ENCODE measurements at places on chromosomes 11 and 22.

DNA sequence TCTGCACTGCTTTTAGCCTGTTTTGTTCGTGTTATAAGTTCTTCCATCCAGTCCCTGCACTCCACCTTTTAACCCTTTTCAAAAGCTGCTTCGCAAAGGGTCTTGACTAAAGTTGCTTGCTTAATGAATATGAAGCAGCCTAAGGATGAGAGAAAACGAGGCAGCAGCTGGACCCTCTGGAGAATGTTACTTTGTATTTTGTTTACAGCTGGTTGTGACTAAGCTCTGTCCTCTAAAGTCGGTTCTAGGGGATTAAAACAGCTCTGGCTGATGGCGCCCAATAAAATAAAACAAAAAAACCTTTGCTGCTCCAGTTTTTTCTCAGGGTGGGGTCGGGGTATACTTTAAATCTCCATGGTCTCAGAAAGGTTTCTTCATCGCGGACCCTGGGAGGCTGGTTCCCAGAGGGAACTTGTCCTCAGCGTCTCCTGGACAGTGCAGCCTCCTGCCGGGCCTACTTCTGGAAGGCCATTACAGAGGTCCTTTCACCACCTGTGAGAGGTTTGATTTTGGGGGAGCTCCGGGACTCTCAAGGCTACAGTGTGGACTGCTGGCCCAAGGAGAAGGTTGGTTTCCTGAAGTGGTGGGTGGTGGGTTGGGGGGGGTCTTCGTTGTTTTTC is 836 bp upstream of the RBM4 start:
- DNase-seq = no peak

- DNase-seq = no peak
Observed at GRCh38 chr22:46065691-46066454, 84.5 kb upstream of the PPARA start.

GRCh38 chr22:47781427-47782111 is 1019.1 kb downstream of the TBC1D22A start:
- no peak for DNase-seq

DNA sequence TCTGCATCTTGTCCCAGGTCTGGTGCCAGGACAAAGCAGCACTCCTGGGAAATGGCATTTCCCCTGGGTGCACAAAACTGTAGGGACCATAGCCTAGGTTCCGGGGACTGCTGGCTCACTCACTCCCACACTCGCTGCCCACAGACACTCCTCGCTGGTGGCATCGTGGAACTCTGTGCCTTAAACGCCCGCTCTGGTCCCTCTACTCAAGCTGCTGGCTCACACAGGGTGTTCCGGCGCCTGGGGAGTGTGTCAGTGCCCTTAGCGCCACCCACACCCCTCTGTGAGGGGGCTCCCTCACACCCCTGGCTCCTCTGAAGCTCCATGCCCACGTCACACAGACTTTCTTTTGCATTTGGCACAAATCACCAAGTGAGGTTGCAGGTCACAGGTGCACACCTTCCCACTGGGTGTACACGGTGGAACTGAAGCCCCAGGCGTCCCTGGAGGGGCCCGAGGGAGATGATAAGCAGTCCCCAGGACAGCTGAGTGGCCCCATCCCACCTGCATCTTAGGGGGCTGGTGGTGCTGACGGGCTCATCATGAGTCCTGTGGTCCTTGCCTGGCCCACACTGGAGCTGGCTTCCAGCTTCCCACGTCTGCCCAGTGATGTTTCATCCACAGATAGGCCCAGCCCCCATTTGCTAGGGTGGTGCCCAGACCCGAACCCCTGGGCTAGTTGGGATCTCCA is 23.2 kb upstream of the DGCR8 start:
- DNase-seq = no peak

GRCh38 chr11:46057489-46057888 is 63.8 kb downstream of the PHF21A start:
- DNase-seq = no peak

DNA sequence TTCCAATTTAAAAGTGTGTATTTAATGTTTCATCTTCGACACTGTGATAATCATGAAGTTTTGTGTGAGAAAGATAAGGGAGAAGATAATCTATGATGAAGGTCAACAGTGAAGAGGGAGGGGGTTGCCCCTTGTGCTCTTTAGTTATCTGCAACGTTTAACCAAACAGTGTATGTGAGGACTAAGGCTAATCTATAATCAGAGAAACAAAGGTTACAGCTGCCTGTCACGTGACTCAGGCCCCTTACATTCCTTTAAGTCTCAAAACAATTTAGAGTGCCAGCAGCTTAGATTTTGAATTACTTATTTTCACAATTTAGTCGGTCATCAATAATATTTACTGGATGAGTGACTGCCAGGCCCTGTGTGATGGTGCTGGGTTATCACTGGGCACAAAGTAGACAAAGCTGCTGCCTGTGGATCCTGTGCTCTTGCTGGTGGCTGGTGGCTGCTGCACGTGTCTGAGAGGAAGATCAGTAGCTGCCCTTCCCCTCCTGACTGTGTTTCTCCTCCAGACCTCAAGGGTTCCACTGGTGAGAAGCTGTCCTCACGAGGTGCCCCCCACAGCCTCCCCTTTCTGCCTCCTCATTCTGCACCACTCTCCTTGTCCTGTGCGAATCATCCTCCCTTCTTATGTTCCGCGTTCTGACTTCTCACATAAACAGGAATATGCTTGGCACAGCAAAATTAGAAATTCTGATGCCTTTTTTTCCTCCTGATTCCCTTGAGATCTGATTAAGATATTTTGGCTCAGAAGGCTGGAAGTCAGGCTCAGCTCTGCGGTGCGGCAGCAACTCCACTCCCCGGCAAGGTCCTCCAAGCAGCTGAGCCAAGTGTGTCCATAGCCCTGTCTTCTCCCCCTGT is 331.1 kb upstream of the B3GAT1 start:
- DNase-seq = no peak

- DNase-seq = no peak
Observed at GRCh38 chr11:26027887-26028286, 304.0 kb upstream of the ANO3 start.

DNA sequence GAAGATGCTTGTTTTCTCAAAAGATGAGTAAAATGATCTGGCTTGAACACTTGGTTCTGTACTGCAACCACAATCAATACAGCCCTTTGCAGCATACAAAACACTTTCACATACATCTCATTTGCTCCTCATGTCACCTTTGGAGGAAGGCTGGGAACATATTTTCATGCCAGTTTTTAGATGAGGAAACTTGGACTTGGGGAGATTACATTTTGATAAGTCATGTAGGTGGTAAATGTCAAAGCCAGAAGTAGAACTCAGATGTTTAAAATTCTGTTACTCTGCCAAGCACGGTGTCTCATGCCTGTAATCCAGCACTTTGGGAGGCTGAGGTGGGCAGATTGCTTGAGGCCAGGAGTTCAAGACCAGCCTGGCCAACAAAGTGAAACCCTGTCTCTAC is 121.8 kb downstream of the MICAL2 start:
- no peak for DNase-seq

GRCh38 chr11:87425943-87426342 is 388.2 kb downstream of the TMEM135 start:
- DNase-seq = no peak

GRCh38 chr11:20599221-20600019 is at the start of gene SLC6A5:
TSS of gene SLC6A5 (plus strand) at chr11:20599608. CDS start at chr11:20599673, 65 bp downstream.
- DNase-seq = no peak

DNA sequence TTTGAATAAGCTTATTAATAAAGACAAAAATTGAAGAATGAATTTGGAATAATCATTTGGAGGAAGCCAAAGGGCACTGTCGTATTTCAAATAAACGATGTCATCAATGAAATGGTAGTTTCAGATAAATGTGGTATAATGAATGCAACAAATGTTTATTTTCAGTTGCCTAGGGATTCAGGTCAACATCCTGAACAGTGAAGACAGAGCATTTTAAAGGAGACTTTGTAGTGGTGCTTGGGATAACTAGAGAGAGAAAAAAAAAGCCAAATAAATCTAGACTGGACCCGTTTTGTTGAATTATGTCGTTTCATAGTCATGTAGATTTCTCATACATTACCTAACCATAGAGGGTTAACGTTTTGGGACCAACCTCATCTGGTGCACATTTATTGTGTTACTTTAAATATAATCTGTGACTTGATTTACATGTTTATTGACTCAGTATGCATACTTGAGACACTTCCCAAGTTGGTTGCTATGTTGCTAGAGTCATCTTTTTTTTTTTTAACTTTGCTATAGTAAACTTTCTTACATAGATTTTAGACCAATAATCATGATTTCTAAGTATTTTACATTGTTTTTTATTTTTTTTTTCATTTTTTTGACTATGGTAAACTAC is 111.1 kb downstream of the NCAM1 start:
- DNase-seq = no peak

- DNase-seq = no peak
Observed at GRCh38 chr11:95486979-95487378, 256.0 kb upstream of the SESN3 start.

- DNase-seq = no peak
Observed at GRCh38 chr11:68009391-68010089, 587 bp upstream of the ALDH3B1 start.

- no peak for DNase-seq
Observed at GRCh38 chr11:35483131-35483820, 42.1 kb downstream of the PAMR1 start.

All from stimulated activated CD8-positive, alpha-beta memory T cell treated with anti-CD3 and anti-CD28 coated beads, Interleukin-7, amount 100 ng/mL, for 1 hour (primary cell).